ENCODE measurements at places on chromosomes 3 and 15.

DNA sequence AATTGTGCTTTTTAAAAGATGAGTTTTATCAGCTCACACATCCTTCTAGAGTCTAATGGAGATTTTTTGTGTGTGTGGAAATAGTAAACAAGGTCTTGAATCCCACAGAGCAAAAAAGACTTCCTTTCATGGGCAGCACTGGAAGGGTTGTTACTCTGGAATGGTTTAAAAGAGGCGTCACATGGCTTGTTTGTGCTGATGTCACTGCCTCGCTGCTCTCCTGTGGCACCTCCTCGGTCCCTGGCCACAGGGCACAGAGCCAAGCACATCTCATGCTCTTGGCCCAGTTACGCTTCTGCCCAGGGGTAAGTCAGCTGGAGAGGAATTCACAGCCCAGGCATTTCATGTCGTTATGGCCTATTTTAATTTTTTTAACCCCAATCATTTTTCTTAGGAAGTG is 53.2 kb downstream of the PGPEP1L start:
- peak; percentile 86 for DNase-seq

- DNase-seq, result no peak
These were observed 181.9 kb downstream of the EPHB1 start for GRCh38 chr3:134976948-134977347.

- no peak for DNase-seq
These were observed 53.8 kb upstream of the CADM2 start for GRCh38 chr3:84904816-84905555.

DNA sequence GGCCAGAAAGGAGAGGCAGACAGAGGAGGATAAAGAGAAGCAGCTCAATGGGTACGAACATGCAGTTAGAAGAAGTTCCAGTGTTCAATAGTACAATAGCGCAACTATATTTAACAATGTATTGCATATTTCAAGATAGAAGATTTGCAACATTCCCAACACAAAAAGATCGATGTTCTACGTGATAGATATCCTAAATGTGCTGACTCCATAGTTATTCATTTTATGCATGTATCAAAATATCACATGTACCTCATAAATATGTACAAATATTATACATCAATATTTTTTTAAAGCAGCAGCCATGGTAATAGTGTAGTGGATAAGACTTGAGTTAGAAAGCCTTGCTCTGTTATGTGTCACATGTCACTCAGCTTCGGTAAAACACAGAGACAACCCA is 110.2 kb upstream of the ASB14 start:
- DNase-seq, result no peak

- DNase-seq, result no peak
These were observed 34.1 kb upstream of the HACD2 start for GRCh38 chr3:123618768-123619484.

- no peak for DNase-seq
These were observed 159.0 kb upstream of the CTNNB1 start for GRCh38 chr3:41040256-41040655.

DNA sequence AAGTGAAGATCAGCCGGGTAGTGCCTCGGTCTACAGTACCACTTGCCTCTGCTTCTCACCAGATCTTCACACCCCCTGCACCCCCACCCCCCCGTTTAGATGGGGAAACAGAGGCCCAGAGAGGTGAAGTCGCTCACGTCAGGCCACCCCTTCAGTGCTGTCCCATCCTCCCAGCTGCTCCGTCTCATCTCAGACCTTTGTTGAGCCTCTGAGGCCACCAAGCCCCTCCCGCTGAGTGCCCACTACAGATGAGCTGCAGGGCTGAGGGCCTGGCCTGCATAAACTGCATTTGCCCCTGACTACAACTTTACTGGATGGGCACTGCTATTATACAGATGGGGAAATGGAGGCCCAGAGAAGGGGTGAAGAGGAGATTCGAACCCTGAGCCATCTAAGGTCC is 35.8 kb downstream of the ADAMTS7 start:
- DNase-seq, result no peak

DNA sequence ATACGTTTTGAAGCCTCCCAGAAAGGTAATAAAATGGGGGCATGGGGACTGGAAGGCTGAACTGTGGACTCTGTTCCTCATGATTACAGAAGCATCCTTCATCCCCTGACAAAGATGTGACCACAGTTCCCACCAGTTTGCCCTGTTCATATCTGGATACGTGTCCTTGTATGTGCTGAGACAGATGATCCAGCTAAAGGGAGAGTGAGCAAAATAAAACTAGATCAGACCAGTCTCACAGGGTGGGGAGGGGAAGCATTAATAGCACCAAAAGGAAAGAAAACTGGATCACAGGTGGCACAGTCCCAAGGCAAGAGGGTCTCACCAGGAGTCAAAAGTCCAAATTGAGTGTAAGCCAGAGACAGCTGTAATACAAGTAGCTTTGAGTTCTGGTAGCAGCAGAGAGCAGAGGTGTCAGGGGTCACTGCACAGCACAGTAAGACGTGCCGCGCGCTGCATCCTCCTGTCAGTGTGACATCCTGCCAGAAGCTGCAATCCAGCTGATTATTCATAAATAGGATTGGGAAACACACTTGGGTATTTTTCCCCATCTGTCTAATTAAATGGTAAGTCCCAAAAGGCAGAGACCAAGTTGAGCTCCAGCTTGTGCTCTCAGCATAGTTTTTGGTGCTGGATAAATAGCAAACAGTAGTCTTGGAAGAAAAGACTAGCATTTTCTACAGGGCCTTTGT is 560.0 kb upstream of the CFAP20DC start:
- DNase-seq, result no peak

GRCh38 chr3:78729946-78730345 is 1037.9 kb downstream of the ROBO1 start:
- DNase-seq, result no peak

DNA sequence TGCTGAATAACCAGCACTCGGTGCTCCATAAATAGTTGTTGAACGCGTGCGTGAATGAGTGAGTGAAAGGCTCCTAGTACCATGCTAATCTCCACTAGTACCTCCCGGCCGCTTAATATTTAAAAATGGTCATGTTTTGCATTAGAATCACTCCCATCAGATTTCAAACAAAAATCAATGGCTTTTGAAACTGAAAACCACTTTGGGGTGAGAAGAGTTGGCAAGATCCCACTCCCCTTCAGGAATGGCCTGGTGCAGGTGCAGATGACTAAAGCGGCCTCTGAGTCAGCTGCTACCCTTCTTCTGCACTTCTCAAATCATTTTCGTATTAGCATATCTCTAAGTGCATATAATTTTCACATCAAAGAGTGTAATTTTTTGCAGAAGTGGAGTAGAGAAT is 425.3 kb upstream of the PROK2 start:
- no peak for DNase-seq

DNA sequence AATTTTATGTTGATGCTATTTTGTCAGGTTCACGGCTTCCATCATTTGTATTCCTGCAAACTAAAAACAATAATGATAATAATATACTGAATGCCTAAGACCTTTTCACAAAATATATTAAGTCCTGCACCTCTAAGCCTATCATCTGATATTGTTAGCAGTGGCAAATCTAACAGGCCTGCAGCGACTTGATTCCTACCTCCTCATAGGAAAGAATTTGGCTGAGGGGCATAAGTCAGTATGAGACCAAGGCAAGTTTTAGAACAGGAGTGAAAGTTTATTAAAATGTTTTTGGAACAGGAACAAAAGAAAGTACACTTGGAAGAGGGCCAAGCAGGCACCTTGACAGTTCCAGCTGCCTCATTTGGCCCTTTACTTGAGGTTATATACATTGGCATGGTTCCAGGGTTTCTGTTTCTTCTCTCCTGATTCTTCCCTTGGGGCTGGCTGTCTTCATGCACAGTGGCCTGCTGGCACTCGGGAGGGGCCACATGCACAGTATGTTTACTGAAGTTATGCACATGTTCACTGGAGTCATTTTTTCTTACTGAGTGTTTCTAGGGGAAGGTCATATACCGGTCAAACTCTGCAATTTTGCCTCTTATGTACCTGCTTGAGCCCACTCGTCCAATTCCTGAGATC is 418.1 kb downstream of the EPHA6 start:
- no peak for DNase-seq

- DNase-seq, result peak; percentile 41
These were observed 328.5 kb upstream of the TLE3 start for GRCh38 chr15:70426096-70426821.

DNA sequence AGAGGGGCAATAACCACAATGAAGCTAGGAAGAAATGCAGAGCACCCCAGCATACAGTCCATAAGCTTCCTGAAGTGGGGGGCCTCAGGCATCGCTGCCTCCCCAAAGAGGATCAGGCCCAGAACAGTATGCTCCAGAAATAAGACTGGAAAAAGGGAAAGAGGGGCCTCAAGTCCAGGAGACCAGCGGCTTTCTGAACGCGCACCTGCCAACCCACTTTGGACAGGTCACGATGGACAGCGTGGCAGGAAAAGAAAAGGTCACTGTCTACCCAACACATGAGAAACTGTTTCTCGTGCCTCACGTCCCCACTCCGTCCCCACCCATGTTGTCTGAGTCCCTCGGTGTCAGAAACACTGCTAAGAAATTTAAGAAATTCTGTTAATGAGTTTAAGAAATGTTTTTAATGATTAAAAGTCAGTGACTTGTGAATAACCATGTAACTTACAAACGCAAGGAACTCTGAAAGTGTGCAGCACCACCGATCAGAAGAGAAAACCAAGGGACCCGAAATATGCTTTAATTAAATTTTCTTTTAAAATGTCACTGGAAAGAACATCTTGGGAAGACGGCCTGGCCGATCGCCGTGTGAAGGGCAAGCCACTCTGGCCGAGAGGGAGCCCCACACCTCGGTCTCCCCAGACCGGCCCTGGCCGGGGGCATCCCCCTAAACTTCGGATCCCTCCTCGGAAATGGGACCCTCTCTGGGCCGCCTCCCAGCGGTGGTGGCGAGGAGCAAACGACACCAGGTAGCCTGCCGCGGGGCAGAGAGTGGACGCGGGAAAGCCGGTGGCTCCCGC is 1.7 kb upstream of the PPARG start:
- no peak for DNase-seq

DNA sequence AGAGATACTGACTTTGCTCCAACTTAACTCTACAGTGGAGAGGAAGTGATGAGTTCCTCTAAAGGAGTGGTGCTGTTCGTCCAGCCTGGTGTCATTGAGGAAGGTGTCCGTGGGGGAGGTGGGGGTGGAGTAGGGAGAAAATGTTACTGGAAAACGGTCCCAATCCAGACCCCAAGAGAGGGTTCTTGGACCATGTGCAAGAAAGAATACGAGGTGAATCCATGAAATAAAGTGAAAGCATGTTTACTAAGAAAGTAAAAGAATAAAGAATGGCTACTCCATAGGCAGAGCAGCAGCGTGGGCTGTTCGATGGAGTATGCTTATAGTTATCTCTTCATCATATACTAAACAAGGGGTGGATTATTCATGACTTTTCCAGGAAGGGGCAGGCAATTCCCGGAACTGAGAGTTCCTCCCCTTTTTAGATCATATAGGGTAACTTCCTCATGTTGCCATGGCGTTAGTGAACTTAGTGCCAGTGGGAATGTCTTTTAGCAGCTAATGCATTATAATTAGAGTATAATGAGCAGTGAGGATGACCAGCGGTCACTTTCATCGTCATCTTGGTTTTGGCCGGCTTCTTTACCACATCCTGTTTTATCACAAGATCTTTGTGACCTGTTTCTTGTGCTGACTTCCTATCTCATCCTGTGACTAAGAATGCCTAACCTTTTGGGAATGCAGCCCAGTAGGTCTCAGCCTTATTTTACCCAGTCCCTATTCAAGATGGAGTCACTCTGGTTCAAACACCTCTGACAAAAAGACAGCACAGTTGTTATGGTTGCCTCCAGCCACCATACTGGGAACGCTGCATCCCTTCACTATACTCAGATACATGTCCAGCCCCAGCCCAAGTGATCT is 38.6 kb downstream of the CLEC3B start:
- no peak for DNase-seq

DNA sequence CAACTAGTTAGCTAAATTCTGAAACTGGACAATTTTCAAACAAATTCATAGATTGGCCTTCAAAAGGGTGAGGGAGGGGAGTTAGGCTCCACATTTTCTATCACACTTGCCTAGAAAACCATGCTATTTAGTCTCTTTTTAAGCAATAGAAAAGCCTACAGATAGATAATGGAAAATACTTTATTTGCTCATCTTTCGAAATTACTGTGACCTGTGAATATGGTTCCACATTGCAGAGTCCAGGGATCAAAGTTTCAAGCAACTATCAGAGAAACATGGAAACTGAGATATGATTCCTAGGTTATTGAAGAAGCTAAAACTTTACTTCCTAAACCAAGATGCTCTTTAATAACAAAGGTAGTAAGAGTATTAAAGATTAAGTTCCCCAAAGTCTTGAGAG is 176.6 kb upstream of the NECTIN3 start:
- no peak for DNase-seq

- DNase-seq, result no peak
These were observed 206.6 kb upstream of the MDFIC2 start for GRCh38 chr3:70519026-70519425.

- no peak for DNase-seq
These were observed 32.8 kb downstream of the GRIP2 start for GRCh38 chr3:14507305-14507741.
